ENCODE measurements at places on chromosomes 1 and 21.

GRCh38 chr1:189432753-189433152, 1044.9 kb downstream of the BRINP3 start:
- DNase-seq = no peak

DNA sequence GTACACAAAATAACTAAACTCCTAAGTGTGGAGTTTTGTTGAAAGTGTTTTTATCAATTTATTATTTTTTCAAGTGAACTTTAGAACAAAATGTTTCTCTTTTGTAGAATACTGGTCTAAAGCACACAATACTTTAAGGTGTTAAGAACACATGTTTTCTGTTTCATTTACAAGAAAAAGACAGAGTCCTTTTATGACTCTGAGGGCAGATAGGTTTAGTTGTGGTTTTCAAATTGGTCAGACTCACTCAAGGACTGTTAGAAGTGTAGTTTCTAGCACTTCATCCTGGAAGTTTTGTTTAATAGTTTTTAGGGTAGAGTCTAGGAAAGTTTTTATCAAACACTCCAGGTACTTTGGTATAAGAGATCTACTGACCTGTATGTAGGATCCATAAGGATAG, 376.5 kb downstream of the LRRIQ3 start:
- no peak for DNase-seq

GRCh38 chr1:93845538-93846205, 33.3 kb downstream of the DNTTIP2 start:
- DNase-seq = no peak

DNA sequence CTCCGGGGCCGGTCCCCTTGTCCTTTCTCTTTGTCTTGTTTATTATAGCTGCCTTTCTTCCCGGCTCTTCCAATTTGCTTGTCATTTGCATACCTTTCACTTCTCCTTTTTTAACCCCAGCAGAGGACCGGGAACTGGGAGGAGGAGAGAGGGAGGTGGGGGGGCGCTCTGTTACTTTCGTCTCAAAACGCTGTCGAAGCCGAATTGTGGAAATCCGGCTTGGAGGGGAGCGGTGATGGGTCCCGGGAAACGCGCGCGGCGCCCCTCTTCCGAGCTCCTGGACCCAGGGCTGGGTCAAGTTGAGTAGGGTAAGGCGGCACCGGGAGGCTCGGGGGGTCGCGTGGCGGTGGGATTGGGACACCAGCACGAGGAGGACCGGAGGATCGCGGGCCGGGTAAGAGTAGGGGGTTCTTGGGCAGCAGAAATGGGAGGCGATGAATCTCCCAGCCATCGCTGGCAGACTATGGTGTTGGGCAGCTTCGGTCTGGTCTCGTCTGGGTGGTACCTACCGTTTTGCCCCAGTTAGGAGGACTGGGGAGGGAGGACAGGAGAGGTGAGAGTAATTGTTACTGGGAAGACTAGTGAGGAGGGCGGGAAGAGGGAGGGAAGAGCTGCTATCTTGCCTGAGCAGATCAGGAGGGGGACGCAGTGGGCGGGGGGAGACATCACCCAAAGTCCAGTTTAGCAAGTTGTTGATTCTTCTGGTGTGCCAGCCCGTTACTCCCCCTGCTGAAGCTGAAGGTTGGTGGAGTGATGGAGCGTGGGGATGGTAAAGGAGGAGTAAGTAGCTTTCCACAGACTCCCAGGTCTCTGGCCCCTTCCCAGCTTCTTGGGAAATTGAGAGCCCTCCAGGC, 1.5 kb downstream of the PROX1 start:
- DNase-seq = no peak

GRCh38 chr1:14522926-14523241, 75.6 kb upstream of the KAZN start:
- no peak for DNase-seq

DNA sequence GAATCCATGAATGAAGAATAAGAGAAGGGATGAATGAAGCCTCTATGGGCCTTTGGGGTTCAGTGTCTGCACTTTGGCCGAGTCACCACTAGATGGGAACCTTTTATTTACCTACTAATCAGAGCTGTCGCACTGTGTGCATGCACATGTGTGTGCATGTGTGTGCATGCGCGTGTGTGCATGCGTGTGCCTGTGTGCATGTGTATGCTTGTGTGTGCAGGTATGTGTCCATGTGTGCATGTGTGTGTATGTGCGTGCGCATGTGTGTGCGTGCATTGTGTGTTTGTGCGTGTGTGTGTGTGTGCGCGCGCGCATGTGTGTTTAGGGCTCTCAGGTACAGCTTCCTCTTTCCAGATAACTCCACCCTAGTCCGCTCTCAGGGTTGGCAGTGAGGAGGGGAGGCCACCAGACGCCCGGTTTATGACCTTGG, 20.4 kb upstream of the UBXN10 start:
- DNase-seq = no peak

GRCh38 chr1:208475951-208476845, 232.0 kb upstream of the PLXNA2 start:
- DNase-seq = no peak

DNA sequence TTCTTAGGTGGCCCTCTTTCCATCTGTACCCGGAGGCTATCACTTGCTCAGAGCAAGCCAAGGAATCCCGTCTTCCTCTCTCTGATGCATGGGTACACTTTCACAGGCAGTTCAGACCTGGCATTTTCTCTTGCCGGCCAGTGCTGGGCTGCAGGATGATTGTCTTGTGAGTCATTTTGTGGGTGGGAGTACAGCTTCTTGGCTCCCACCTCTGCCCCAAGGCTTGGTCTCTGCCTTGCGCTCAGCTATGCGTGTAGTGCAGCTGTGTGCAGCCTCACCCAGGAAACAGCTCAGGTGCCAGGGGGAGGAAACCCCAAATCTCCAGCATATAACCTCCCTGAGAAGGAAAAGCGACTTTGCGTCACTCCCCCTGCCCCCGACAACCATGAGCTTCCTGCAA, 3.9 kb upstream of the AJAP1 start:
- DNase-seq = no peak

DNA sequence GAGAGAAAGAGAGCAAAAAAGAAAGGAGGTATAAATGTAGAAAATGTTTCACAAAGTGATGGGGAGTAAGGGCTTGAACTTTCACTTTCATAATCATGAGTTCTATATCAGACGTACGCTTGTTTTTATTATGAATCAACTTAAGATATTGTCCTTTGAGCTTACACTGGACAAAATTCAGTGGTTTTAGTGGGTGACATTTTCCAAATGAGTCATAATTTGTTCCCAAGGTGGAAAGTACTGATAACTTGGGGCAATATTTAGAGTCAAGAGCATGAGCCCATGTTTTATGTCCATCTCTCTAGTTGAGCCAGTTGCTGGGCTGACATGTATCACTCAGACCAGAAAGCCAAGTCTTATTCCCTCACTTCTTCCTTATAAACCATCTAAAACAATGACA, 161.6 kb downstream of the CHRM3 start:
- no peak for DNase-seq

- no peak for DNase-seq
These were observed 16.8 kb upstream of the ETV3 start for GRCh38 chr1:157154940-157155514.

DNA sequence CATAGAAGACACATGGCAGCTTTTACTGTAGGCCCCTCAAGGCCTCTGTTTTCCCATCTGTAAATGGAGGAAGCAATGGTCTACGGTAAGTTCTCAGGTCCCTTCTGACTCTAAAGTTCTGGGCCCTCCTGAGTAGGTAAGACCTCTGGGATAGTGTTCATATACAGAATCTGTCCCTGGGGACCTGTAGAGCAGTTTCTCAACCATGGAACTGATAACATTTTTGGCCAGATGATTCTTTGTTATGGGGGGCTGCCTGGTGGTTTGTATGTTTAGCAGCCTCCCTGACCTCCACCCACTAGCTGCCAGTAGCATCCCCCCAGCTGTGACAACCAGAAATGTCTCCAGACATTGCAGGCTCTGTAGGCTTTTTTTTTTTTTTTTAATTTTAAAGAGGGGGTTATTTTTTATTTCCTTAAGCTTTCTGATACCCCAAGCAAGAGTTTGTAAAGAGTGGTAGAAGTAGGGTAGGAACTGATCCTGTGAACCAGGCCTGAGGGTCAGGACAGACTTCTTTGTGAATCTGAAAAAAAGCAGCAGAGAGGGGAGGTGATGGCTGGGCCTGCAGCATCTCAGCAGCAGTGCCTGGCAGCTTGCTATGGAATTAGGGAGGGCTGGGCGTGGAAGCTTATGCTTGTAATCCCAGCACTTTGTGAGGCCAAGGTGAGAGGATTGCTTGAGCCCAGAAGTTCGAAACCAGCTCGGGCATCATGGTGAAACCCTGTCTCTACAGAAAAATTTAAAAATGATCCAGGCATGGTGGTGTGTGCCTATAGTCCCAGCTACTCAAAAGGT, 20.2 kb upstream of the TCEA3 start:
- no peak for DNase-seq

- no peak for DNase-seq
These were observed 35.1 kb upstream of the IFFO2 start for GRCh38 chr1:18991585-18991984.

- DNase-seq = no peak
These were observed 24.8 kb upstream of the ZMYM4 start for GRCh38 chr1:35243691-35244090.

DNA sequence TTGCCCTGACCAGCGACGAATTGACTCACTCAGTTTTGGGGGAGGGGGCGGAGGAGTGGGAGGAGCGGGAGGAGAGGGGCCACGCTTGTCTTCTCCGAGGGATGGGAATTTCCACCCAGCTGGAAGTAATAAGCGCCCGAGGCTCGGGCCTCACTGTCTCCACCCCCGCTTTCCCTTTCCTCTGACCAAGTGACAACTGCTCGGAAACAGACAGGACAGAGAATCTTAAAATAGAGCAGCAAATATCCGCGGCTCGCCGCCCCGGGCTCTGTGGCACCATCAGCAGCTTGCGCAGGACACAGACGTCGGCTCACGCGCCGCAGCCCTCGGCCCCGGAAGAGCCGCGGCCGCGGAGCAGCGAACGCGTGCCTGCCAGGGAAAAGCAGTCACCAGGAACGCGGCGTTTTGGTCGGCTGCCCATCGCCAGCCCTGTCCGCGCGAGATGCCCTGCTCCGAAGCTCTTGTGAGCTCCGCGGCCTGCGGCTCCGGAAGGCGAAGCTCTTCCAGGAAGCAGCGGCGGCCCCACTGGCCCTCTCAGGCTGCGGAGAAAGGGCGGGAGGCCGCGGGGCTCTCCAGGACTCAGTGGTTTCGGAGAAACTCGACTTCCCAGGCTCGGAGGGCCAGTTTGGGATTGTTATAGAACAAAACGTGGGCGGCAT, 10.7 kb upstream of the RGS16 start:
- no peak for DNase-seq

GRCh38 chr1:204680461-204680860, 5.1 kb downstream of the LRRN2 start:
- DNase-seq = no peak

- DNase-seq = no peak
These were observed 180.8 kb upstream of the CAMK1G start for GRCh38 chr1:209402697-209403096.

DNA sequence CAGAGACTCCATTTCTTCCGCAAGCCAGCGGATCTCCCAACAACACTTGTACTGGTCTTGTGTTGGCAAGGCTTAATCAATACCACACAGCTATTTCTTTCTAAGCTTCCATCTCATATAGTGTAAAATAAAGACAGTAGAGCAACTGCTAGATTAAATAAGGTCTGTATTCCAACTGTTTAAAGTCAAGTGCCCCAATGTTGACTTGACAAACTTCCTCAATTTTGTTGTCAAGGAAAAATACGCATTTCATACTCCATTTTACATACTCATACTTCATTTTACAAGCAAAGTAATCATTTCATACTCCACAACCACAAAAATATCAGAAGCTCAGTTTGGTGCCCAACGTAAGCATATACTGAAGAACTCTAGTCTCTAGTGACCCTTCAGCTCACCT, 143.0 kb downstream of the RERE start:
- no peak for DNase-seq

DNA sequence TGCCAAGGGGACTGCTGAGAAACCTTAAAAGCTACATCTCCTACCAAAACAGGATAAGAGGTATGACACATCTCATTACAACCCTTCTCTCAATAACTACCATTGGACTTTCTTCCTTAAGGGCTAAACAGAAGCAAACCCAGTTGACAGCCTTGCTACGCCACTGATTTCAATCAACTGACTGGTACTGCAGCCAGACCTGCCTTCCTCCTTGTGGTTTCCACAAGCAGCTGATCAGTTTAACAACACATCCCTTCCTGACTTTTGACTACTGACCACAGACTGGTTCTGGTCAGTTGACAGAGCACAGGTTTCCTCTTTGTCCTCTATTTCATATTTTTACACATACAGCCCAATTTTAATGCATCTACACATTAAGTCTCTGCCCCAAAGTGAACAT, 108.8 kb downstream of the ADAMTS1 start:
- DNase-seq = no peak

GRCh38 chr21:17612023-17612564, 607 bp downstream of the BTG3 start:
- no peak for DNase-seq

- DNase-seq = no peak
These were observed 121.2 kb downstream of the ADGRL2 start for GRCh38 chr1:81921851-81922462.

- no peak for DNase-seq
These were observed 4.2 kb downstream of the AURKAIP1 start for GRCh38 chr1:1370771-1371300.

DNA sequence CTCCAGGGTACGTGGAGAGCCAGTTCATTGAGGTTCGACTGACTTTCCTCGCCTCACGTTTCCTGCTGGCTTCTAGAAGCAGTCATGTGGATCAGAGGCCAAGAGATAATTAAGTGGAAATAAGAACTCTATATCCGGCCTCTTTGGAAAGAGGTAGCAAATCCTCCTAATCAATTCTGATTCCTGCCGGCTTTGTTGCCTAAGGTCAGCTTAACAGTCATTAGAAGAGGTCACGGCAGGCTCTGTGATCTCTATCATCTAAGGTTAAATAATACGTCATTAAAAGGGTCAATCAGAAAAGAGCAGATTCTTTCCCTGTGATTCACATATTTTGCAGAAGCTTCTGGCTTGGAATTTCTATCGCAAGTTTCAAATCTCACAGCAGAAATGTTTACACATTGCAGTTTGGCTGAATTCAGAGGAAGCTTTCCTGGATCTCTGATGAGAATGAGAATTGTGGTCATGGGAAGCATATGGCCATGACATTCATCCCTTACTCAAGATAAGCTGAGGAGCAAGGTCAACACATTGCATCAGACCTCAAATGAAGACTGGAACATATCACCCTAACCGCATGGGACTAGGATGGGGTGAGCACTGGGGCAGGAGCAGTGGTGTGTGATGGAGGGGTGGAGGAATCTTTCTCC, 189.4 kb downstream of the PBX1 start:
- no peak for DNase-seq
